Lung microvascular endothelial cell (primary cell): ENCODE measurements at places on chromosomes 11 and 22.

DNA sequence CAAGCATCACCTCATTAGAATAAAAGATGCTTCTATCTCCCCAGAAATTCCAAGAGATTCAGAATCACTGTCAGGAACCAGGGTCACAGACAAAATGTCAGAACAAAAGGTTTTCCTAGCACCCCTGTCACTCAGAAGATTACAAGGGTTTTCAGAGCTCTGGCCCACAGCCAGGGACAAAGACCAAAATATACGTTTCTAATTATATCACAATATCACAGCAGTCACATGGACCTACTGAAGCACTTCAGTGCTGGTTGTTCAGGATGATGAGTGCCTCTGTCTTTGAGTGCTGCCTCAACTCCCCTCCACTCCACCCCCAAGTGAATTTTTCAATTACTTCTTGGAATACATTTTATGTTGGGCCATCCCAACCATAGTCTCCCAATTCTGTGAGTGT is 21.9 kb upstream of the RTL6 start:
- no peak for DNase-seq

DNA sequence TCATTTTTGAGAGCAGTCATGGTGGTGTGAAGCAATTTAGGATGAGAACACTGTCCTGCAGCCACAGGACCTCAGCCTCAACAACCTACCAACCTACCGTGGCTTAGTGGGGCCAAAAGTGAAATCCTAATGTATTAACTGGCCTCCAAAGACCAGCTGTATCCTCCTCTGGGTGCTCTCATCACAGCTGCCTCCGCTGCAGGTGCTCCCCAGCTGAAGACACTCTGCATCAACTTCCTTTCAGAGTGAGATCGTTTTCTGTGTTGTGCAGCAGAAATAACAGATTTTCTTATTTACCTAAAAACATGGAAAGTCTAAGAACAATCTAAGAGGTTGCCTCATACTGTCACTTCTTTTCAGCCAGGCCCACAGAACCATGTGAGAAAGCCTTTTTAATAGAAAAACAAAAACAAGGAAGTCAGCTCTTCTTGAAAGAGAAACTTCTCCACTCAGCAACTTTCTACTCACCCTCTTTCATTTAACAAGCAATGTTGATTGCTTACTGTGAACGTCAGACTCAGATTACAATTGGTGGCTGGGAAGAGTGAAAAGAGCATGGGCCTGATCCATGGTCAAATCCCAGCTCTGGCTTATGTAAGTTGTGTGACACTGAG is 136.1 kb downstream of the TENM4 start:
- DNase-seq = no peak

DNA sequence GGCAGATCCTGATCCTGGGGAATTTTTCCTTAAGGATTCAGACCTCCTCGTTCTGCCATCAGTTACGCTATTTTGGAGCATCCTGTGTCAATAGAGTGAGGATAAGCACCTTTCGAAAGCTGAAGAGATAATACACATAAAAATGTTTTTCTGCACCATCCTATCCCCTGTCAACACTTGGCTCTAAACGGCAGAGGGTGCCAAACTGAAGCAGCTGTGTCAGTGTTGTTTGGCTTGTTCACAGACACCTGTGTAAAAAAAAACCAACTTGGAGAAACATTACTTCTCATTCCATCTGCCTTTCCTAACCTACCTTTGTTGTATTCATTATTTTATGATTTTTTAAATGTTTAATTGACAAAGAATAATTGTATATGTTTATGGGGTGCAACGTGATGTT is 417.0 kb upstream of the DDI1 start:
- DNase-seq = peak; percentile 70

DNA sequence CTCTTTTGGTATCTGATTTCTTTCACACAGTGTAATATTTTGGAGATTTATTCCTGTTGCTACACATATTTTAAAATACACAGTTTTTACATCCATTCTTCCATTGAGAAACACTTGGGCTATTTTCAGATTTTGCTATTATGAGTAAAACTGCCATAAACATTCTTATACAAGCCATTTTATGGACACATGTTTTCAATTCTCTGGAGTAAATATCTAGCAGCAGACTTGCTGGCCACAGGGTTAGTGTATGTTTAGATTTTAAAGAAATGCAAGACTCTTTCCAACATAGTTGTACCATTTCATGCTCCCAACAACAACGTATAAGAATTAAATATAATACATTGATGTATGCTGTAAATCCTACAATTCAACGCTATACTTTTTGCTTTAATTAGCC is 360.8 kb upstream of the PITPNB start:
- no peak for DNase-seq
